Lower lobe of right lung (tissue), 2 donors: ENCODE measurements at places on chromosomes 4 and X. TPM values are rescaled to one million over a fixed set of nuclear protein-coding genes. Genes with fewer than 3 reads are reported as not detected.

GRCh38 chrX:71111141-71111843 lies at the start of gene IL2RG:
TSS of gene IL2RG (minus strand) at chrX:71111577. CDS start at chrX:71111539, 38 bp downstream.
- no peak for DNase-seq
- no peaks in the 10 kb centered on the region for H3K36me3 ChIP-seq
- H3K27me3 ChIP-seq: no peaks in the 10 kb centered on the region
- H3K4me1 ChIP-seq: no peaks in the 10 kb centered on the region
- H3K4me3 ChIP-seq: peak within 1 kb of the TSS; percentile 36

- H3K27ac ChIP-seq: no peak overlapping the region
- no peaks in the 10 kb centered on the region for H3K36me3 ChIP-seq
- no peak overlapping the region for H3K4me3 ChIP-seq
- peaks cover 44% of the 10 kb centered on the region for H3K27me3 ChIP-seq
Measured at GRCh38 chrX:114582698-114583395, 1.0 kb upstream of the HTR2C start.

The FAM200B gene
- total RNA-seq: 35.3 TPM

DNA sequence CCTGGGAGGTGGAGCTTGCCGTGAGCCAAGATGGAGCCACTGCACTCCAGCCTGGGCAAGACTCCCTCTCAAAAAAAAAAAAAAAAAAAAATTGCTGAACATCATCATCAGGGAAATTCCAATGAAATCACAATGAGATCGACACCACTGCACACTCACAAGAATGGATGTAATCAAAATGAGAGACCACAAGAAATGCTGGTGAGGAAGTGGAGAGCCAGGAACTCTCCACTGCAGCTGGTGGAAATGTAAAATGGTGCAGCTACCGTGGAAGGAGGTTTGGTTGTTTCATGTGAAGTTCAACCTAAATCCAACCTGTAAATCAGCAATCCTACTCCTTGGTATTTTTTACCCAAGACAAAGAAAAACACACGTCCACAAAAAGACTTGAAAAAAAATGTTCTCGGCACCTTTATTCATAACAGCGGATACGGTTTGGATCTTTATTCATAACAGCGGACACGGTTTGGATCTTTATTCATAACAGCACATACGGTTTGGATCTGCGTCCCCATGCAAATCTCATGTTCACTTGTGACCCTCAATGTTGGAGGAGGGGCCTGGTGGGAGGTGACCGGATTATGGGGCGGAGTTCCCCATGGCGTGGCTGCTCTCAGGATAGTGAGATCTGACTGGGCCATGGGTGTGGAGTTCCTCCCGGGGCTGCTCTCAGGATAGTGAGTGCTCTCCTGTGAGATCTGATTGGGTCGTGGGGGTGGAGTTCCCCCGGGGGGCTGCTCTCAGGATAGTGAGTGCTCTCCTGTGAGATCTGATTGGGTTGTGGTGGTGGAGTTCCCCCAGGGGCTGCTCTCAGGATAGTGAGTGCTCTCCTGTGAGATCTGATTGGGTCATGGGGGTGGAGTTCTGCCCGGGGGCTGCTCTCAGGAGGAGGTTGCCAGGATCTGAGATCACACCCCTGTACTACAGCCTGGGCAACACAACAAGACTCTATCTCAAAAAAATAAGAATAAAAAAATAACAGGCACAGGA lies 7.7 kb downstream of the GAK start:
- H3K27ac ChIP-seq: no peak overlapping the region
- H3K36me3 ChIP-seq: peaks cover 8% of the 10 kb centered on the region
- peaks cover 17% of the 10 kb centered on the region for H3K4me1 ChIP-seq
- H3K4me3 ChIP-seq: no peak overlapping the region
- H3K27me3 ChIP-seq: no peaks in the 10 kb centered on the region
- DNase-seq: no peak

- no peak overlapping the region for H3K4me3 ChIP-seq
- H3K36me3 ChIP-seq: peaks cover 6% of the 10 kb centered on the region
- H3K27ac ChIP-seq: no peak overlapping the region
- H3K4me1 ChIP-seq: no peaks in the 10 kb centered on the region
- no peaks in the 10 kb centered on the region for H3K27me3 ChIP-seq
Measured at GRCh38 chr4:2298532-2298991, 36.7 kb upstream of the MXD4 start.

- no peak overlapping the region for H3K27ac ChIP-seq
- H3K4me3 ChIP-seq: no peak overlapping the region
- H3K4me1 ChIP-seq: no peaks in the 10 kb centered on the region
- H3K27me3 ChIP-seq: no peaks in the 10 kb centered on the region
- DNase-seq: no peak
- H3K36me3 ChIP-seq: no peaks in the 10 kb centered on the region
Measured at GRCh38 chr4:89598602-89599001, 238.4 kb downstream of the SNCA start.

DNA sequence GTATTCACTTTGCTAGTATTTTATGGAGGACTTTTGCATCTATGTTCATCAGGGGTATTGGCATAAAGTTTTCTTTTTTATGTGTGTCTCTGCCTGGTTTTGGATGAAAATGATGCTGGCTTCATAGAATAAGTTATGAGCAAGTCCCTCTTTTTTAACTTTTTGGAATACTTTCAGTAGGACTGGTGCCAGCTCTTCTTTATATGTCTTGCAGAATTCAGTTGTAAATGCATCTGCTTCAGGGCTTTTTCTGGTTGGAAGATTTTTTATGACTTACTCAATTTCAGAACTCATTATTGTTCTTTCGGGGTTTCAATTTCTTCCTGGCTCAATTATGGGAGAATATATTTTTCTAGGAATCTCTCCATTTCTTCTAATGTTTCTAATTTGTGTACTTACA lies 9.1 kb upstream of the CSN2 start:
- no peaks in the 10 kb centered on the region for H3K4me1 ChIP-seq
- no peaks in the 10 kb centered on the region for H3K27me3 ChIP-seq
- H3K4me3 ChIP-seq: no peak overlapping the region
- H3K36me3 ChIP-seq: no peaks in the 10 kb centered on the region
- no peak overlapping the region for H3K27ac ChIP-seq
- no peak for DNase-seq

DNA sequence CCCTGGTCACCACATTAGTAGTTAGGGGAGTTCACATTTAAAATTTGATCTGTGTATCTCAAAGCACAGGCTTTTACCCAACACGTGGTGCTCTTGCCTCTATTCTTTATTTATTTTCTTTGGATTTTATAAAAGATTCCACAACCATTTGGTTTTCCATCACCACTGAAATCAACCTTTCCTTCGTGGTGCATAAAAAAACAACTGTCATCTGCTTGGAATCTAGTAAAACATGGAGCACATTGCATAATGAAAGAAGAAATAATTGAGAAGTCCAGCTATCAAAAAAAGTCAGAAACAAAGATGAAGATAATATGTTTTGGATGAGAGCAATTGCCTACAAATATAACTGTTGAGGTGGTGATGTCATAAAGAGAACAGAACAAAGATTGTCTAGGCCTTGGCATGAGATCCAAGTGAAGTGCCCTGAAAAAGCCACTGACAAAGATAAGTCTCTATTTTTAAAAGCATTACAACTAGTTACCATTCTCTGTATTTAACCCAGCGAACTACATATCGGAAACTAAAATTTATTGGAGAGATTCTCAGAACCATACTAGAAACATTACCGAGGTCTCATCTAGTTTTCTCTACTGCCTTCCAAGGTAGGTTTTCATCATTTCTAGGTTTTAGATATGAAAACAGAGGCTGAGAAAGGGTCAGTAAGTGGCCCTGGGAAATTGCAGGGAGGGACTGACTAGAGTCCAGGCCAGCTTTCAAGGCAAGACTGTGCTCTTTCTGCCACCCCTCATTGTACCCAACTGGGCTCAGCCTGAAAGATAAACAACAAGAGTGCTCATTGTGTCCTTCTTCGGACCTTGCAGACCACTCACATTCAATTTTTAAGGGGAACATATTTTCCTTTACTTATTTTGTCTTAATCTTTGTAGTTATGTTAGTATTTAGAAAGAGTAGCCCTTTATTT lies 127.3 kb downstream of the MAD2L1 start:
- H3K36me3 ChIP-seq: no peaks in the 10 kb centered on the region
- DNase-seq: no peak
- no peak overlapping the region for H3K4me3 ChIP-seq
- H3K4me1 ChIP-seq: no peaks in the 10 kb centered on the region
- H3K27ac ChIP-seq: no peak overlapping the region

- no peak overlapping the region for H3K27ac ChIP-seq
- no peaks in the 10 kb centered on the region for H3K36me3 ChIP-seq
- no peak overlapping the region for H3K4me3 ChIP-seq
- DNase-seq: peak; percentile 74
- peaks cover 6% of the 10 kb centered on the region for H3K4me1 ChIP-seq
- H3K27me3 ChIP-seq: no peaks in the 10 kb centered on the region
Measured at GRCh38 chr4:7359400-7360062, 75.2 kb downstream of the PSAPL1 start.

DNA sequence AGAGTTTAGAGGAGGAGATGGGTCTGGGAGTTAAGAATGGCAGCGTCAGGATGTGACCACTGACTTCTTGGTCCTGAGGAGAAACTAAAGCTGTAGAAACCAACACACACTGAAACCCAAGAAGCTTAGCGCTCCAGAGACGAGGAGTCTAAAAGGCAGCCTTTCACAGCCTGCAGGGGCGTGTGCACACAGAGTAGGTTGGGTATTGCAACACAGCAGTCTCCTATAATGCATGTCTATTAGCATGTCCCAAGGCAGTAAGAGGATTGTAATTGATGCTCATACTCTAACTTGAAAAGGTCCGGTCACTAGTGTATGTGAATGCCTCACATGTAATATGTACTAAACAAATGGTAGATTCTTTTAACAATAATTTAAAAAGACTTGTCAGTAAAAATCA lies 57.4 kb downstream of the PTTG2 start:
- H3K27ac ChIP-seq: no peak overlapping the region
- DNase-seq: no peak
- no peaks in the 10 kb centered on the region for H3K4me1 ChIP-seq
- peaks cover 50% of the 10 kb centered on the region for H3K36me3 ChIP-seq
- H3K27me3 ChIP-seq: no peaks in the 10 kb centered on the region
- H3K4me3 ChIP-seq: no peak overlapping the region

- H3K4me3 ChIP-seq: no peak overlapping the region
- peak overlapping the region; percentile 41 for H3K27ac ChIP-seq
- no peaks in the 10 kb centered on the region for H3K4me1 ChIP-seq
- peak; percentile 77 for DNase-seq
Measured at GRCh38 chrX:151970661-151971060, 3.8 kb downstream of the GABRE start.

GRCh38 chrX:119041175-119041574 lies 31.6 kb upstream of the CT47C1 start:
- H3K27me3 ChIP-seq: no peaks in the 10 kb centered on the region
- no peak overlapping the region for H3K4me3 ChIP-seq
- no peak overlapping the region for H3K27ac ChIP-seq
- peaks cover 12% of the 10 kb centered on the region for H3K4me1 ChIP-seq
- no peak for DNase-seq

DNA sequence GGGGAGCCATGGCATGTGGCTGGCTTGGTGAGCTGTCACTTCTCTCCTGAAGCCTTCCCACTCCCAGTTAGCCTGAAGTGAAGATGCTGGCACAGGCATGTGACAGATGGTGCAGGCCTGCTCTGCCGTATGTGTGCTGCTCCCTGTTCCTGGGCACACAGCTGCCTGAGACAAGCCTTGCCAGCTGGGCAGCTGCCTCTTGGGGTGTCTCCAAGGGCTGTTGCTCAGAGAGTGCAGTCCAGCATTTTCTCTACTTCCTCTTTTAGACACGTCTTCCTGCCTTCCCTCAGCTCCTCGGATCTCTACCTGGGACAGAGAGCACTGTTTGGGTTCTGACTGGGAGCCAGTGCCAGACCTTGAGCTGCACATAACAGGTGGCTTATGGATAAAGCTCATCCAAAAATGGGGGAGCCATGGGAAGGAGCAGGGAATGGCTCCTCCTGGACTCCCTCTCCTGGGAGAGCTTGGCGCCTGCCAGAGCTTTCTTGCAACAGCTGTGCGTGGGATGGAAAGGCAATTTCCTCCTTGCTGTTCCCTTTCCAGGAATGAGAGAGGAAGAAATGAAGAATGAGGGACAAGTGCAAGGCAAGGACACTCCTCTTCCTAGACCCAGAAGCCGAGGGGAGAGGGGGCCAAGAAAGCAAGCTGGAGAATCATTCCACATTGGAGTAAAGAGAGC lies 132.9 kb downstream of the MSL3 start:
- no peak overlapping the region for H3K27ac ChIP-seq
- H3K4me1 ChIP-seq: no peaks in the 10 kb centered on the region
- no peaks in the 10 kb centered on the region for H3K27me3 ChIP-seq
- H3K4me3 ChIP-seq: no peak overlapping the region

DNA sequence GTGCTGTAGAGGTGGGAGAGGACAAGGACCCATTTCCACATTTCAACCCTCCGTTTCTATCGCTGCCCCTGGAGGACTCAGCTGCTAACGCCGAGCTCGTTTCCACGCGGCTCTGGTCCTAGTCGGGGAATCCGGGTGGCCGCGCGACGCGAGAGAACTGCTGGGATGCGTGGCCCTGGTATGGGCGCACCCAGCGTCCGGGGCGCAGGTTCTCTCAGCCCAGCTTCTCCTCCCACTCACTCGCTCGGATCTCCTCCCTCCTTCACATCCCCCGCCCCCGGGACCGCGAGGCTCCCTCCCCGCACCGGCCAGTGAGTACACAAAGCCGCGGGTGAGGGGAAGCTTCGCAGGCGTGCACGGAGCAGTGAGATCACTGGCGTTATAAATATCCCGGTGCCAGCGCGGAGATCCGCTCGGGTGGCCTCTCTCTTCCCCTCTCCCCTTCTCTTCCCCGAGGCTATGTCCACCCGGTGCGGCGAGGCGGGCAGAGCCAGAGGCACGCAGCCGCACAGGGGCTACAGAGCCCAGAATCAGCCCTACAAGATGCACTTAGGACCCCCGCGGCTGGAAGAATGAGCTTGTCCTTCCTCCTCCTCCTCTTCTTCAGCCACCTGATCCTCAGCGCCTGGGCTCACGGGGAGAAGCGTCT lies at the start of gene FGF5:
Gene FGF5, plus strand, starts transcription at position 412 of the 649 bp plus-strand sequence. Its CDS starts 161 bp downstream, at position 573.
- peaks cover 66% of the 10 kb centered on the region for H3K27me3 ChIP-seq
- peak within 1 kb of the TSS; percentile 43 for H3K4me3 ChIP-seq
- no peaks in the 10 kb centered on the region for H3K36me3 ChIP-seq
- no peak within 1 kb of the TSS for H3K27ac ChIP-seq
- peak; percentile 51 for DNase-seq
- peaks cover 20% of the 10 kb centered on the region for H3K4me1 ChIP-seq

The IGBP1 gene
- 60.1 TPM for total RNA-seq

The FABP2 gene
- total RNA-seq: not detected

- no peaks in the 10 kb centered on the region for H3K36me3 ChIP-seq
- no peak overlapping the region for H3K27ac ChIP-seq
- no peaks in the 10 kb centered on the region for H3K4me1 ChIP-seq
- no peak overlapping the region for H3K4me3 ChIP-seq
- DNase-seq: no peak
- H3K27me3 ChIP-seq: no peaks in the 10 kb centered on the region
Measured at GRCh38 chrX:18490806-18491555, 65.6 kb downstream of the CDKL5 start.

The NEUROG2 gene
- total RNA-seq: not detected

The LRCH2 gene
- total RNA-seq: 4.3 TPM

The OPN1LW gene
- not detected for total RNA-seq

GRCh38 chr4:125719987-125720386 lies 405.2 kb downstream of the FAT4 start:
- H3K27me3 ChIP-seq: no peaks in the 10 kb centered on the region
- H3K27ac ChIP-seq: no peak overlapping the region
- DNase-seq: no peak
- H3K36me3 ChIP-seq: no peaks in the 10 kb centered on the region

The TLL1 gene
- total RNA-seq: 4.7 TPM

The ERVMER34-1 gene
- 1.5 TPM for total RNA-seq

The ABCB7 gene
- total RNA-seq: 30.1 TPM

GRCh38 chrX:107629540-107629909 lies 1.2 kb downstream of the PRPS1 start:
- H3K4me1 ChIP-seq: peaks cover 6% of the 10 kb centered on the region
- H3K27ac ChIP-seq: no peak overlapping the region
- no peak for DNase-seq
- no peaks in the 10 kb centered on the region for H3K36me3 ChIP-seq

The GBA3 gene
- total RNA-seq: 1.0 TPM
